ENCODE measurements at places on chromosomes 5 and 9. TPM values are rescaled to one million over a fixed set of nuclear protein-coding genes. Genes with fewer than 3 reads are reported as not detected.
A peak's percentile ranks its signal among the peaks of the same experiment; 100 is the strongest.

Gene ZNF454
- total RNA-seq, result 2.6 TPM

- H3K36me3 ChIP-seq, result peaks cover 4% of the 10 kb centered on the region
- peak overlapping the region; percentile 61 for H3K4me3 ChIP-seq
- peak overlapping the region; percentile 95 for H3K27ac ChIP-seq
- H3K4me1 ChIP-seq, result peaks cover 72% of the 10 kb centered on the region
These were observed 13.6 kb downstream of the ITGA1 start for GRCh38 chr5:52801329-52801728.

Gene DNAH5
- total RNA-seq, result not detected

Gene GFRA3
- 0.85 TPM for total RNA-seq

Gene FOXD4L5
- total RNA-seq, result not detected

DNA sequence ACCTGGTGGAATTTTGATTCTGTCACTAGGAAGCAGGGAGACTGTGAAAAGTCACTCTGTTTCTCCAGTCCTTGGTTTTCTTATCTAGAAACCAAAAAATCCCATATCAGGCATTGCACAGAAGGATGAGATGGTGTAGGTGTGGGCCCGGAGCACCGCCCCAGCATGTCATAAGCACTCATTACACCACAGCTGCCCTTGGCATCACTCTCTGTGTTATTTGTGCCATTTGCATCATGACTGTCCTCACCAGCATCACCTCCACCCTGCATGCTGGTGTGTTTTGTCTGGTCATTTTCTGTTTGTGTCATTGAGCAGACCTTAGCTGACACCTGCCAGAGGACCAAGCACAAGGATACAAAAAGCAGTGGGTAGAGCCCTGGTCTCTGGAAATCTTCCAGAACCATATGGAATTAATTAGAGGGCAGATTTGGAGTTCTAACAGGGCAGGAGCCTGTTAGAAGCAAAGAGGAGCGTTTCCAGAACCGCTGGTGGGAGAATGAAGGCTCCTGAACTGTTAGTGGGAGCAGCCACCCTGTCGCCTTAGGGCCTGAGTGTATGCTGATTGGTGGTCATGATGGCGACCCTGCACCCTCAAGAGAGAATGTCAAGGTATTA is 99.3 kb downstream of the AMBP start:
- no peaks in the 10 kb centered on the region for H3K36me3 ChIP-seq
- H3K4me3 ChIP-seq, result no peak overlapping the region
- no peaks in the 10 kb centered on the region for H3K4me1 ChIP-seq
- no peaks in the 10 kb centered on the region for H3K27me3 ChIP-seq

Gene GALNT12
- 2.7 TPM for total RNA-seq

GRCh38 chr9:73981405-73981804 is 515.7 kb upstream of the RORB start:
- H3K27ac ChIP-seq, result no peak overlapping the region
- H3K4me1 ChIP-seq, result no peaks in the 10 kb centered on the region
- H3K27me3 ChIP-seq, result no peaks in the 10 kb centered on the region
- no peak for DNase-seq

DNA sequence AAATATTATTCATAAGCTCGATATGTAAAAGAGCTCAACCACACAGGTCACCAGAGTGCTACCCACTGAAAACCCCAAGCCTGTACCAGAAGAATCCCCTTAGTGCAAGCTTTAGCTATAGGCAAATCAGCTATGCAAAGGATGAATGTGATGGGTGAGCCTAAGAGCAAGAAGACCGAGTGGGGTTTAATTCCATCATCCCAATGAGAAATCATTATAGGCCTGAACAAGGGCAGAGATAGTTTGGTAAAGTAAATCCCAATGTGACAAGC is 21.8 kb downstream of the ELOVL7 start:
- no peaks in the 10 kb centered on the region for H3K4me1 ChIP-seq
- DNase-seq, result no peak
- no peak overlapping the region for H3K27ac ChIP-seq
- no peaks in the 10 kb centered on the region for H3K27me3 ChIP-seq
- no peak overlapping the region for H3K4me3 ChIP-seq
- H3K36me3 ChIP-seq, result no peaks in the 10 kb centered on the region

- no peak overlapping the region for H3K4me3 ChIP-seq
- H3K36me3 ChIP-seq, result no peaks in the 10 kb centered on the region
- no peaks in the 10 kb centered on the region for H3K27me3 ChIP-seq
- no peak for DNase-seq
- no peaks in the 10 kb centered on the region for H3K4me1 ChIP-seq
- no peak overlapping the region for H3K27ac ChIP-seq
These were observed 63.3 kb downstream of the SEMA4D start for GRCh38 chr9:89434636-89435035.

Gene SPINK6
- not detected for total RNA-seq

DNA sequence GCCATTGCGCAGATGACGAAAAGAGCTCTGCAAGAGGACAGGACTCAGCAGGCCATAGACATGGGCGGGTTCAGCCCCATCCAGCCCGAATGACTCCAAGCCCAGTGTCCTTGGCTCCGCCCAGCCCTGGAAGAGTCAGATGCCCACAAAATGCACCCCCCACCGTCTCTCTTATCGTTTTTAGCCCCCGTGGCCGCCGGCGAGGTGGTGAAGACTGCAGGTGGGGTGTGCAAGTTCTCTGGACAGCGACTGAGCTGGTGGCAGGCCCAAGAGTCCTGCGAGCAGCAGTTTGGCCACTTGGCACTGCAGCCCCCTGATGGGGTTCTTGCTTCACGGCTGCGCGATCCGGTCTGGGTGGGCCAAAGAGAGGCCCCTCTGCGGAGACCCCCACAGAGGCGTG is 2.1 kb downstream of the ADGRD2 start:
- no peaks in the 10 kb centered on the region for H3K36me3 ChIP-seq
- H3K4me3 ChIP-seq, result no peak overlapping the region
- no peak overlapping the region for H3K27ac ChIP-seq
- DNase-seq, result no peak
- H3K27me3 ChIP-seq, result no peaks in the 10 kb centered on the region
- H3K4me1 ChIP-seq, result no peaks in the 10 kb centered on the region

DNA sequence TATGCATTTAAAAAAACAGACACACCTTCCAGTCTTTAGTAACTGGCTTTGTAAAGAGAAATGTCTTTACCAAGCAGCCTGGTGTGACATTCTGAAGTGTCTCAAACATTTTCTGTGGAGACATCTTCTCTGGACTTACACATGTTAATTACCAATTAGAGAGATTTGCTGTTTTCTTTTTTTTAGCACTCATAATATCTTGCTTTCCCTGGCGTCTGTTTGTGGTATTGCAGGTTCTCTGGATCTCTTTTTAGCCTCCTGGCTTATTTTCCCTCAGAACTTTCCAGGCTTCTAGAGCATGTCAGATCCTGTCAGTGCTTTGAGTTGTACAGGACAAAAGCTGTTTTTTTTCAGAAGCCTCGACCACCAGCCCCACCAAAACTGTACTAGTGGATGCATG is 92.5 kb downstream of the MSX2 start:
- H3K27ac ChIP-seq, result no peak overlapping the region
- no peak overlapping the region for H3K4me3 ChIP-seq
- H3K36me3 ChIP-seq, result no peaks in the 10 kb centered on the region
- no peak for DNase-seq
- H3K27me3 ChIP-seq, result no peaks in the 10 kb centered on the region
- H3K4me1 ChIP-seq, result no peaks in the 10 kb centered on the region

GRCh38 chr5:149636191-149636860 is 55.0 kb downstream of the ARHGEF37 start:
- no peak overlapping the region for H3K27ac ChIP-seq
- H3K27me3 ChIP-seq, result no peaks in the 10 kb centered on the region
- no peak for DNase-seq
- peaks cover 37% of the 10 kb centered on the region for H3K4me1 ChIP-seq
- H3K4me3 ChIP-seq, result no peak overlapping the region

- H3K4me3 ChIP-seq, result no peak overlapping the region
- no peaks in the 10 kb centered on the region for H3K27me3 ChIP-seq
- no peaks in the 10 kb centered on the region for H3K4me1 ChIP-seq
- no peak overlapping the region for H3K27ac ChIP-seq
- no peak for DNase-seq
- H3K36me3 ChIP-seq, result no peaks in the 10 kb centered on the region
These were observed 3.0 kb downstream of the C9 start for GRCh38 chr5:39361306-39361705.

Gene SOX30
- total RNA-seq, result 0.89 TPM

- no peaks in the 10 kb centered on the region for H3K36me3 ChIP-seq
- peaks cover 30% of the 10 kb centered on the region for H3K4me1 ChIP-seq
- H3K27ac ChIP-seq, result no peak overlapping the region
- DNase-seq, result no peak
- H3K27me3 ChIP-seq, result no peaks in the 10 kb centered on the region
These were observed 32.7 kb upstream of the NOTCH1 start for GRCh38 chr9:136578626-136578914.

Gene RRAGA
- total RNA-seq, result 59.1 TPM

DNA sequence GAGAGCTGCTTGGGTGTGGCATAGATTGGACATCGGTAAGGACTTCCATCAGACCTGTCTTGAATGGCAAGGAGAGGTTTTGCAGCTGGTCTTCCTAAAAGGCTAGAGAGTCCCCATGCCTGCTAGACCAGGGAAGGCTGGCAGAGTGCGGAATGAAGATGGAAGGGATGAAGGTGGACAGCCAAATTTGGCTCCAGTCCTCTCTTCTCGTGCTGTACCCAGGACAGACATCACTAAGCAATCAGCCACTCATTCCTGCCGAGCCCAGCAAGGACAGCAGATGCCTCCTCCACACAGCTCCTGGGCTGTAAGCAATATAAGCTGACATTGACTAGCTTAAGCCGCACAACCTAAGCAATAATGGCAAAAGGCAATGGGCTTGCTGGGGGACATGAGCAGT is 112.0 kb downstream of the OLFM1 start:
- H3K27me3 ChIP-seq, result no peaks in the 10 kb centered on the region
- H3K4me3 ChIP-seq, result no peak overlapping the region
- DNase-seq, result no peak
- no peaks in the 10 kb centered on the region for H3K36me3 ChIP-seq

GRCh38 chr9:20184541-20184940 is 395.7 kb upstream of the SLC24A2 start:
- no peak overlapping the region for H3K27ac ChIP-seq
- DNase-seq, result no peak
- H3K4me1 ChIP-seq, result no peaks in the 10 kb centered on the region
- H3K36me3 ChIP-seq, result no peaks in the 10 kb centered on the region
- no peaks in the 10 kb centered on the region for H3K27me3 ChIP-seq

DNA sequence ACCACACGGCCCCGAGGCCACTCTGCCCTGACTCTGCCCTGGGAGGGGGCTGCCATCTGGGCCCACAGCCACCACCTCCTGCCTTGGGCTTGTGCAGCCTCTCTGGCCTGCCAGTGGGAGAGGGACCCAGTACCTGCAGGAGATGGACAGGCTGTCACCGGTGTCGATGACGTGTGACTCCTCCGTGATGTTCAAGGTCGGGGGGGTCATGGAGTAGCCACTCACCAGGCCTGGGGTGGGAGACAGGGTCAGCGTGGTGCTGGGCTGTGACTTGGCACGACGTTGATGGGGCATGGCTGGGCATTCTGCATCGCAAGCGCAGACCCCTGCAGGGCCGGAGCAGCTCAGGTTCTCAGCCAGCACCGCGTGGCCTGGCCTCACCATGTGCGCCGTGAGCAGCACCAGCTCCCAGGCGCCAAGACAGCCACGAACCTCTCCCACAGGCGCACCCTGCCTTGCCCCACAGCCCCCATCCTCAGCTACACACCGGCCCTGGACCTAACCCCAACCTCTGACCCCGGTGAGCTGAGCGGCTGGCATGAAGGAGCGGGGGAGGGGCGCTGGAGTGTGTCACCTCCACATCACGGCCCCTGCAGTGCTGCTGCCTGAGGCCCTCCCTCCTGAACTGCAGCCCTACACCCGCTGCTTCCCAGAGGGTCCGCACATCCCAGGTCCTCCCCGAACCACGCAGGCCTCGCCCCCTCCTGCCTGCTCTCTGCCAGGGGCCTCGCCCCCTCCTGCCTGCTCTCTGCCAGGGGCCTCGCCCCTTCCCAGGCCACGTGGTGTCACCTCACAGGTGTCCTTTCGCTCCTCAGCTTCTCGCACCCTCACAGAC is 17.6 kb downstream of the FLT4 start:
- no peak overlapping the region for H3K27ac ChIP-seq
- H3K4me1 ChIP-seq, result no peaks in the 10 kb centered on the region
- no peak overlapping the region for H3K4me3 ChIP-seq
- no peaks in the 10 kb centered on the region for H3K27me3 ChIP-seq
- no peak for DNase-seq

DNA sequence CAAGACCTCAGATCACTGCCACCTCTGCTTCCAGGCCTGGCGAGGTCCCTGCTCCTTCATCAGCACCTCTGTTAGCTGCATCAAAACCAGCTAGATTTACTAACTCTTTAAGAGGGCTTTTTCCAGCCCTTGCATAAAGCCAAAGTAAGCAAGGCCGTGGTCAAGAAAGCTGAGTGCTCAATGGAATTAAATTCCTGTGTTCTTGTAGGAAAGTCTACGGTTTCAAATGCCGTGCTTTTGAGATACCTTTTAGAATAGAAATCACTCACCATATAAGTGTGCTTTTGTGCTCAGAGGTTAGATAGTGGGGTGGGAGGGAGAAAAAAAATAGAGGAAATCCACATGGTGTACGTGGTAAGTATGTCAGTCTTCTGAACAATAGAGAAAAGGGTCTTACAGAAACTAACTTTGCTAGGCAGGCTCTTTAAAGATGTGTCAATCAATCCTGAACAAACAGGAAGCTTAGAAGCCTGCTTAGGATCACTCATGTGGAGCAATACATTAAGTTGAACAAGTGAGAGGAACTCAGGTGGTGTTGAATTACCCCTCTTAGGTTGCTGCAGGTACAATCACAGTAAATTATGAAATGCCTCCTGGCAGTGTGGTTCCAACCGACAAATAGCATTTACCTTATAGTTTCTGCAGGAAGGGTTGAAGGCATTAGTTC is 79.7 kb downstream of the SEMA6A start:
- no peak overlapping the region for H3K27ac ChIP-seq
- H3K36me3 ChIP-seq, result no peaks in the 10 kb centered on the region
- no peak overlapping the region for H3K4me3 ChIP-seq
- no peaks in the 10 kb centered on the region for H3K27me3 ChIP-seq

- no peak overlapping the region for H3K4me3 ChIP-seq
- H3K27me3 ChIP-seq, result no peaks in the 10 kb centered on the region
- H3K27ac ChIP-seq, result no peak overlapping the region
- no peaks in the 10 kb centered on the region for H3K4me1 ChIP-seq
These were observed 68.9 kb upstream of the PITX1 start for GRCh38 chr5:135102716-135103574.

DNA sequence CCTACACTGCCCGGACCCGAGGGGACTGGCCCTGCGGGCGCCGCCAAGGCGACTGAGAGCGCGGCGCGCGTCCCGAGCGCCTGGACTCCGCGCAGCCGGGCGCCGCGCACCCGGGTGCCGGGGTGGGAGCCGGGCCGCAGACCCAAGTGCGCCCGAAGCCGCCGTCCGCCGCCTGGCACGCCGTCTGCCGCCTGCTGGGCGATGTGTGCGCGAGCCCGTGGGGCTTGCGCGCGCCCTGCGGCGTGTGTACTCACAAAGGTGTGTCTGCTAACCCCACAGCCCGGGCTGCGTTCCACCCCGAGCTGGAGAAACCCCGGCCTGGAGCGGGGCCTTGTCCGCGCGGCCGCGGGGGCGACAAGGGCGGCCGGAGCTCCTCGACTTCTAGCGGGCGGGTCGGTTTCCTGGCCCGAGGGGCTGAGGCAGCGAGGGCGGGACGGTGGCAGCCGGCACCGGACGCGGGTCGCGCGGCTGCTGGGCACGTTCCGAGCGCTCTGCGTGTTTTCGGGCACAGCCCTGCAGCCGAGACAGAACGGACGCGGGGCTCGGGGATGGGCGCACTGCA is 1.1 kb upstream of the ZSWIM6 start:
- H3K4me3 ChIP-seq, result peak overlapping the region; percentile 74
- H3K4me1 ChIP-seq, result peaks cover 28% of the 10 kb centered on the region
- no peaks in the 10 kb centered on the region for H3K36me3 ChIP-seq
- H3K27me3 ChIP-seq, result no peaks in the 10 kb centered on the region

- DNase-seq, result no peak
- H3K36me3 ChIP-seq, result no peaks in the 10 kb centered on the region
- no peaks in the 10 kb centered on the region for H3K4me1 ChIP-seq
- H3K27me3 ChIP-seq, result no peaks in the 10 kb centered on the region
- H3K4me3 ChIP-seq, result no peak overlapping the region
These were observed 32.4 kb upstream of the CEP120 start for GRCh38 chr5:123455640-123456039.
